ENCODE measurements at places on chromosomes 5 and 9.
A peak's percentile ranks its signal among the peaks of the same experiment; 100 is the strongest.

- DNase-seq = no peak
Observed at GRCh38 chr5:78675956-78676730, 27.6 kb upstream of the LHFPL2 start.

DNA sequence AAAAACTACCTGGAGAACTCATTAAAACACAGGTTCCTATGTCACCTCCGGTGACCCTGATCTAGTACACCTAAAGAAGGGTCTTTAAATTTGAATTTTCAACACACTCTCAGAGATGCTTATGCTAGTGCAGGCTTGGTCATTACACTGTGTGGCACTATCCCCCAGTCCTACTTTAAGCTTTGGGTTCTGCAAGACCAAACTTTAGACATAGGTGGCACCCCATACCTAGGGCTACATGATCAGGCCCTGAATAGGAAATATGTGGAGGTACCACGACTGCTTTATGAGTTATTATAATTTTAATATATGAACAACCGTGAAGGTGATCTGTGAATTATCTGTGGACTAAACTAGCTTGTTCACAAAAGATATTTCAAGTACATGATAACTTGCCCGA, 201.3 kb upstream of the OR13F1 start:
- no peak for DNase-seq

- DNase-seq = no peak
Observed at GRCh38 chr9:15018096-15018637, 107.9 kb upstream of the FREM1 start.

DNA sequence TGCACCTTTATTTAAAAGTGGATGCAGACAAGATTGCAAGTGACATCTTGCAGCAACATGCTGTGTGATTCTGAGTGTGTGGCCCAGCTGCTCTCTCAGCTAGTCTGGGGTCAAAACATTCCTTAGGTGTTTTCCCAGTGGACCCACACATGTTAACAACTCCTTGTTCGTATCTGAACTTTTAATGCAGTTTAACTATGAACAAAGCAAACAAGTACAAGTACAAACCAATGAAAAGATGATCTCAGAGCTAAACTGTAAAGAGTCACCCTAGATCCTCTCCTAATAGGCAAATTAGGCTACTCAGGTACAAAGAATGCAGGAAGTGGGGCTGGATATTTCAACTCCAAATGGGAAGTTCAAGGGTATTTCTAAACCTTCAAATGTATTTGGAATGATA, 108.4 kb downstream of the ENTREP1 start:
- DNase-seq = no peak

DNA sequence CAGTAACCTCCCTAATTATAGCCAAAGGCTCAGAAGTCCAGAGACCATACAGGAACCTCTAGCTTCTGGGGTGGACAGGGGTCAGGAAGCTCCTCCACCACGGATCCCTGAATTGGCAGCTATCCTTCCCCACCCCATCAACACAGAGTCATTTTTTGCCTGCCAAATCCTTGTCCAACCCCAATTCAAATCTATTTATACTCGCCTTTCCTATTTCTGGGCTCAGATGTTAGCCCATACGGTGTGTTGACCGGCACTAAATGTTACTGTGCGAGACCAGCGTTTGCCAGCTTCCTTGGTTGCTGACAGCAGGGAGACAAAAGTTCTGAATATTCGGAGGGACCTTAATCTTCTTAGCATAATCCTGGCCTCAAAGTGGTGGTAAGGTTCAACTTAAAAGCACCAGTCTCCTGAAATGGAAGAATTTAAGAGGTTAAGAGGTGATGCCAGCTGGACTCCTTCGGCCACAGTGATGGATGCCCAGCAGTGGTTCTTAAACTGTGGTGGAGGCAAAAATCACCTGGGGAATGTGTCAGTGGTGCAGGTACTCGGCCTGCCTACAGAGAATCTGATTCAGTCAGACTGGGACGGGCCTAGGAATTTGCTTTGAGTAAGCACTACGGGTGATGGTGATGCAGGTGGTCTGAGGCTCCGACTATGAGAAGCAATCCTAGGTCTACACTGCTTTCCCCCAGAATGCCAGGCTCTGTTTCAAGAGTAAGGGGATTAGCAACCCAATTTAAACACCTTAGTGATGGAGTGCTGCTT, 204.8 kb upstream of the MEF2C start:
- DNase-seq = no peak

DNA sequence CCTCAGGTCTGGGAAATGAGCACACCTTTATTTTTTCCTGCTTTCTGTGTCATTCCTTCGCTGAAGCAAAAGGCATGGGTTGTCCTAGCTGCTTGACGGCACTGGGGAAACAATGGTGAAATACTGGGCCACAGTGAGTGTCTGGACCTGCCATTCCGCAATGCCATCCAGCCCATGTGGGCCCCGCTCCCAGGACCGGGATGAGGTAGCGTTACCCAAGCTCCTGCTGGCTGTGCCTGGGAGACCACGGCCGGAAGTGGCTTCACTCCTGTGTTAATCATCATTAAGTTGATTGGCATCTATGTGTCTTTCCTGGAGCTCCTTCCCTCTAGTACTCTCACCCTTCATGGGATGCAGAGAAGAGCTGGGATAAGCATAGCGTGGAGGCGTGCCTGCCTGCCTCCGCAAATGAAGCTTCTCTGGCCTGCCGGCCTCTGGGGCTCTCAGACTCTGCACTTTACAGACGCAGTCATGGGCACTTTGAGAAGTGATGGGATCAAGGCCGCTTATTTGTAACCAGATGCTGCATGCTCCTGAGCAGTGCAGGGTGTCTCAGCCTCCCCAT, 16.5 kb upstream of the SMIM32 start:
- no peak for DNase-seq

- no peak for DNase-seq
Observed at GRCh38 chr9:98727428-98727827, 18.7 kb upstream of the GABBR2 start.

GRCh38 chr5:146818822-146819221, 59.7 kb downstream of the PPP2R2B start:
- no peak for DNase-seq

GRCh38 chr5:38285226-38285625, 26.9 kb downstream of the EGFLAM start:
- no peak for DNase-seq

DNA sequence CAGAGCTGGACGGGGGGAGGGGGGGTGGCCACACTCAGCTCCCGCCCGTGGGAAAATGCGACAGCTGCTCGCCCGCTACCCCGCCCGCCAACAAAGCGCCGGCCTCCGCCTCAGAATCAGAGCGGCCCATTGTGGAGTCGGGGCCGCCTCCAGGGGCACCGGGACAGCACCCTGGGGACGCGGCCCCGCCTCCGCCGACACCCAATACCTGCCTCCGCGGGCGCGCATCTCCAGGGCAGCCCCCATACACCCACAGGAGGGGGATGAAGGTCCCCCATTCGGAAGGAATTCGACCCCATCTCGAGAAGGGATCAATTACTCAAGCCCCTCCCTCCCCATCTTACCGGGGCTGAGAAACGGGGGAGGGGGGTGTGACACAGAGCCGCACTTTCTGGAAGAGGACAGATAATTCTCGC, 1.3 kb downstream of the NOTCH1 start:
- peak; percentile 62 for DNase-seq

GRCh38 chr5:177494346-177495195, 2.8 kb downstream of the PDLIM7 start:
- peak; percentile 37 for DNase-seq

DNA sequence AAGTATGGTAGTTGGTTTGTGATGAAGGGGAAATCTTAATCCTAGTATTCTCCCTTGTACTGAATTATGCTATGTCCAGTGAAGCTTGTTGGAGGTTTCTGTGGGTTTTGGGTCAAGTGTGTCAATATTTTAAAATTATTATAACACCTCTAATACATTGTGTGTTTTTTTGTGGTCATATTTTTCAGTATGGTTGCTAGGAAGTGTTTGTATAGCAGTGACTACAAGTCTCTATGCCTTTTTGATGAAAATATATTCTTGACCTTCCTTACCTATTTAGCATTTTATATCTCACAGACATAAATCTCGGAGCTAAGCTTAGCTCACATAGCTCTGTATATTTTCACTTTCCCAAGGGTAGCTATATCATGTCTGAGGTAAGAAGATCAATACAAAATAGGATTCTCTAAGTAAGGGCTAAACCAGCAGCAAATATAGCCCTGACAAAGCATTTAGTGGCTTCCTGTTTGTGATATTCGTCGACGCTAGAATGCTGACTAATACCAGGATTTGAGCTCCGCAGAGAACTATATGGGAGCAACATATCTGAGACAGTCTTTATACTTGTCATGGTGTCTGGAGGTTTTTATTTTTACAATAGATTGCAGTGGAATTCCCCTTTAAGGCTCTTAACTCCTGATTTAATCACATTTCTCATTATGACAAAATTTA, 82.3 kb downstream of the MACIR start:
- DNase-seq = no peak

DNA sequence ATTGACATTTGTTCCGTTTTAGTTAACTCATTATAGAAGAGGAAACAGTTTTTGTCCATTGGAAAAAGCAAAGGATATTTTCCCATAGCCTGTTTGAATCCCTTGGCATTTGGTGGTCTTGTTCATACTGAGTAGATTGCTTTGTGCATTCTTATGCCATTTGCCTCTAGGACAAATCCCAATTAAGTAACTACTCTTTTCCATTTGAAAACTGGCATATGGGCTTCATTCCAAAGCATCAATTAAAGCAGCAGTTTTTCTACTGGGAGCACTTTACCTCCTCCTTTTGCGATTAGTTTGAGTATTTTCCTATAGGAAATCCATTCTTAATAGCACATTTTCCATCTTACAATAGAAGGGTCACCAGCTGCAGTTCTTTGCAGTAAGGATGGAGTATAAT, 31.2 kb downstream of the GPR21 start:
- no peak for DNase-seq

- DNase-seq = peak; percentile 36
Observed at GRCh38 chr9:98168941-98169488, 23.4 kb downstream of the CORO2A start.

GRCh38 chr5:150431574-150431973, 18.0 kb downstream of the RPS14 start:
- DNase-seq = no peak

DNA sequence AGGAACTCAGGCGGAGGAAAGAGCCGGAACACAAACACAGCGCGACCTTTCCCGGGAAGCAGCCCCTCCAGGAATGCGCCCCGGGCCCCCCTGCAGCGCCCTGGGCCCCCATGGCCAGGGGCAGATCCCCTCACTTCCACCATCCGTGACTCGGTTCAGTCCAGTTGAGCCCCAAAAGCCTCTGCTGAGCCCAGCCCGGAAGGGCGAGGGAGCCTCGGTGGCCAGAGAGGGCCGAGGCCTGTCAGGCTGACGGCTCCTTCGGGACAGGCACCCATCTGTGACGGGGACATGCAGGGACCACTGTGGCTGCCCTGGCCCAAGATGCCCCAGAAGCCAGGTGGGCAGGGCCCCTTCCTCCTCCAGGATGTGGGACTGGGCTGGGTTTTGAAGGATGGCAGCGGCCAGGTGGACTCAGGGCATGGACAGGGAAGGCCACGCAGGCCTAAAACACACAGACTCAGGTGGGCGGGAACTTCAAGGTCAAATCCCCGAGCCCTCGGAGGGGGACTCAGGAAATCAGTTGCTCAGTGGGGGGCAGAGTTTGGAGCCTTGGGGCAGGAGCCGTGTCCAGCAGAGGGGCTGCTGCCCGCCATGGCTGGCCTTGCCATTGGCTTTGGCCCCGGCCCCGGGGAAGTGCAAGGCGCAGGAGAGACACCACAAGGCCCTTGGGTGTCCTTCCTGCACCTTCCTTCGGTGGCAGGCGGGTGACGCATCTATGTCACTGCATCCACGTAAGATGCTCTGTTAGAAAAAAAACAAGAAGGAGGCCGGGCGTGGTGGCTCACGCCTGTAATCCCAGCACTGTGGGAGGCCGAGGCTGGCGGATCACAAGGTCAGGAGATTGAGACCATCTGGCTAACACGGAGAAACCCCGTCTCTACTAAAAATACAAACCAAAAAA, 29.7 kb upstream of the ABO start:
- no peak for DNase-seq

GRCh38 chr5:180494510-180495181, 467 bp downstream of the CNOT6 start:
- peak; percentile 49 for DNase-seq

- no peak for DNase-seq
Observed at GRCh38 chr5:13553896-13554295, 390.6 kb downstream of the DNAH5 start.

DNA sequence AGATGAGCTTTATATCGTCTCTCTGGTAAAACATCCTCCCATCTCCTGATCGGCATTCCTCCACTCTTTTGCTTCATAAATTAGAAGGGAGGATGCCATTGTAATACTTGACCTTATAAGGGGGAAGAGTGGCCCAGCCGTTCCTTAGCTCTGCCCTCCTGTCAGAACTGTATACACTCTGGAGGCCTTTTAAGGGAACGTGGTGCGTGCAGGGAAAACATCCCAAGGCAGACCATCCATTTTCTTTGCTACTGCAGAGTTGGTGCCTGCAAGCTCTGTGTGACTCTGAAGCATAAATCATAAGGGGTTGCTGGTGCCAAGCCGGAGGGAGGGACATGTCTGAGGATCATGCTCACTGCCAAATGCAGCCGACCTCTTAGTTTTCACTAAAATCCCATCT, 90.4 kb downstream of the PGM5 start:
- no peak for DNase-seq

DNA sequence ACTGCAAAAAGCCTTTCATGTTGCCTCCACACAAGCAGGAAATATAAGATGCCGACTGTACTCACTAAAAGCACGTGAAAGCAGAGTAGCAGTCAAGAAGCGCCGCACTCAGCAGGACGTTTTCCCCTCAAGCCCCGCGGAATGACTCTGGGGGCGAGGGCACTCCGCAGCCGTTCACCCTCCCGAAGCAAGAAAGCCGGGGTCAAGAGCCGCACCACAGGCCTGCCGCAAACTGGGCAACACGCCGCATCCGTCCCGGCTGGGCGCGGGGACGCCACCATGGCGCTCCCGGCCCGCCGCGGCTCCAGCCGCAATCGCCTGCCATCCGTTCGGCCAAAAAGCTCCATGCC, 364 bp downstream of the RPS6 start:
- DNase-seq = peak; percentile 49

DNA sequence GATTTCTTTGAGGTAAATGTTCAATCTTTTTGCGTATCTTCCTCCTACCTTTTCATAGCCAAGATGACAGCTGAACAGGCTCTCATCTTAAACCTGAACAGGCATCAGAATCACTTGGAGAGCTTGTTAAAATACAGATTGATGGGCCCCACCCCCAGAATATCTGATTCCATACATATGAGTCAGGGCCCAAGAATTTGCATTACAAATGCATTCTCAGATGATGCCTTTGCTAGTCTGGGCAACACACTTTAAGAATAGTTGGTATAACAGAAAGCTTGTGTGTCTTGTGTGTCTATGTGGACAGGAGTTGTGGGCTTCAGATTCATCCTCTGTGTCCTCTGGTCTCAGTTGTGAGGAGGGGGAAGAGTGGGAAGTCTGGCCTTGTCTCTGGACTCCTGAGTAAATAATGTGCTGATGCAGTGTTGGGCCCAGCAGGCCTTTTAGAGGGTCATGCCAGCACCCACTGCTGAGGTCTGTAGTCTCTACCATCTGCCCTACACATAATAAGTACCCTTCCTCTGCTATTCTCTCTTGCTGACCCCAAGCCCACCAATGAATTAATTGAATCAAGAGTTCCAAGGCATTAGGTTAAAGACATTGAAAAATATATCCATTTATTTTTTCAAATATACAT, 43.1 kb downstream of the PTCD2 start:
- no peak for DNase-seq
